Activated CD4-positive, alpha-beta T cell treated with anti-CD3 and anti-CD28 coated beads, Interleukin-2, amount 50 U/mL, for 24 hours (primary cell): ENCODE measurements at places on chromosomes 2 and 18.

GRCh38 chr2:3641181-3641580 lies 16.8 kb upstream of the ALLC start:
- DNase-seq = no peak

GRCh38 chr2:164069540-164069939 lies 333.7 kb upstream of the FIGN start:
- no peak for DNase-seq

- DNase-seq = no peak
Measured at GRCh38 chr2:214960677-214961076, 151.2 kb upstream of the BARD1 start.

- no peak for DNase-seq
Measured at GRCh38 chr18:59681521-59682004, 15.7 kb downstream of the CCBE1 start.

- DNase-seq = no peak
Measured at GRCh38 chr2:239960929-239961661, 64.0 kb downstream of the NDUFA10 start.

DNA sequence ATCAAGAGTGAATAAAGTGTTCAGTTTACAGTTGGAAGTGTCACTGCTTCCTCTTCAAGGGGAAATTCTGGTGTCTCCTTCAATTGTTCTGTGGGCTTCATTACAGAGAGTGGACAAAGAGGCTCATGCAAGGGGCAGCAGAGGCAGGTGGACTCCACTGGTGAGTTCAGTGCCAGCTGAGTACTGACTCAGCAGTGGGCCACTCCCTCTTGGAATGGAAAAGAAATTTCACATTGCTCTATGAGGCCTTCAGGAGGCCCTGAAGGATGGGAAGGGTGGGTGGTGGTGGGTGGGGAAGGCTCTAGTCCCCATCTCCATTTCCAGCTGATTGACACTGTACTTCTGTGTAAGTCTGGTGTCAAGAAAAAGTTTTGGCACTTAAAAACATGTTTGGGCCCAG lies 66.4 kb downstream of the PRELID3A start:
- DNase-seq = no peak

- no peak for DNase-seq
Measured at GRCh38 chr2:10536569-10537133, 88.5 kb upstream of the ODC1 start.

DNA sequence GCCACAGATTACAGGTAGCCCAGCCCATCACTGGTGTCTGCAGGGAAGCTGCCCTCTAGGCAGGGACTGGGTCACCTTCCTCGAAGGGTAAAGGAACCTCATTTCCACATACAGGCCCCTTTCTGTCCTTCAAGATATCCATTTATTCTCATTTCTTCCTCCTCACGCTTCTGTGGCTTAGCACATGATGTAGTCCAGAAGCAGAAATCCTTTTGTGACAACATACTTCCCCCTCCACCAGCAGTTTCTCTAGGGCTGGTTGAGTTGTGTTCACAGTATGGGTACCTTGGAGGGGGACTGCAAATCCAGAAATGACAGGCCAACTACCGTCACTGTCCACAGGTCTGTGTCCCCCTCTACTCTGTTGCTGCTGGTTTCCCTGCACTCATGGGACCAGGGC lies 364.9 kb downstream of the ANAPC1 start:
- DNase-seq = no peak

- no peak for DNase-seq
Measured at GRCh38 chr2:105307550-105307949, 22.0 kb downstream of the TGFBRAP1 start.

GRCh38 chr2:191452065-191452464 lies 206.9 kb downstream of the MYO1B start:
- DNase-seq = no peak

DNA sequence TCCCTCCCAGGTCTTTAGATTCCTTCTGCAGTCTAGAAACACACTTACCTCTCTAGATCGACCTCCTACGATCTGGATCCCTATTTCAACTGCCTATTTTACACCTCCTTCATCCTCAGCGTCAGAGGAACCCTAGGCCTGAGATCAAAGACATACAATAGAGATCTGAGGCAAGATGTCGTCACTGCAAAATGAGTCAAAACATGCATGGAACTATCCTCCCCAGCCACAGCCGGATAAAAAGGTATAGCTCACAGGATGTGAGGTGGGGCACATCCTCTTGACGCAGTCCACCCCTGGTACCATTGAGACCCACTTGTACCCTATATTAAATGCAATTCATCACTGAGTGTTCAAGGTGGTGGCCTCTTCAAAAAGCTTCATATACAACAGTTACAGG lies 63.7 kb upstream of the DNAJC10 start:
- DNase-seq = no peak

DNA sequence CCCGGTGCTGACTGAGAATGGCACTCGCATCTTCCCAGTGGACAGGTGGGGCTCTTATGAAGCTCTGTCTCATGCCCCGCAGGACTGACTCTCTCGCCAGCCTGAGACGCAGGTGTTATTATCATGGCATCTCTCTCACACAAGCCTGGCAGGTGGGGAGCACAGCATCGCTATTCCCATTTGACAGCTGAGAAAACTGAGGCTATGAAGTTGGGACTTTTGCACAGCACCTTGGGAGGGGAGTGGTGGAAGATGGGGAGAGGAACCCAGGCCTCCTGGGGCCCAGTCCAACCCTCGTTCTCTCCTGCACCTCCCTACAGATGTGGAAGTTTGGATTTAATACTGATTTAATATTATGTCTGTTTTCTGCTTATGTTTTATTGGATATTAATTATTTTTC lies 9.0 kb upstream of the NTSR2 start:
- no peak for DNase-seq

DNA sequence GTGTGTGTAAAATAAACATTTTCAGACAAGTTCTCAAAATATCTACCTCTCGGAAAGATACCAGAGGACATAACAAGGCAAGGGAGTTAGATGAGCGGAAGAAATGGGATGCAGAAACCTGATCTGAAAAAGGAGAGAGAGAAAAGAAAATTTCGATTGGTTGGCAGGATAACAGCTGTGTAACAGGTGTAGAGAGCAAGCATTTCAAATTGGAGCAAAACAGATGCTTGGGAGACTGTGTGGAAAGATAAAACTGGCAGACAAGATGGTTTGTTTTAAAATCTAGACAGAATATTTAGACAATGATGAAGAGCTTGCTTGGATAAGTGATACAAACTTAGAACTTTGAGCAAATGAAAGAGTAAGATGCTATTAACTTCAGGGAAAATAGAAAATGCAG lies 20.2 kb downstream of the CHST9 start:
- DNase-seq = no peak

DNA sequence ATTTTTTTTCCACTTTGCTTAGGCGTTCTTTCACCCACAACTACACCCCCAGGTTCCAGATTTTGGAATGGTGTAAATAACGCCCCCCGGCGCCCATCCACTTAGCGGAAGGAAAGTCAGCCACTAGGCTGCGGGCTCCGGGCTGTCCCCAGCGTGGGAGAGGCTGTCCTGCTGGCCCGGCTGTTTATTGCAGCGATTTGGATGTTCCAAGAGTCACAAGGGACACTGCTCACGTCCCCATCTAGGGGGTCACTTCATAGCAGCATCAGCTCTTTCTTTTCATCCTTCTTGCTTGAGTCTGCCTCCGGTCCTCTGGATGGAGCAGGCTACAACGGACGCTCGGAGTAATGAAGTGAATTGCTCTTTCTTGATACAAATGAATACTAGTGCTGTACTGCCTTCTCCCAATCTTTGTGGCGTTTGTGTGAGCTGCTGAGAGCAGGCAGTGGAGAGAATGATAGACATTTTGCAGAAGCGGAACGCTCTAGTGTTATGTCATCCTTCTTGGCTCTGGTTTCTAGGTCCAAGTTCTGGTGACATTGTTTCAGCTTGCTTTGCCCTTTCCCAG lies 50.7 kb upstream of the PAIP2B start:
- DNase-seq = no peak

GRCh38 chr2:195898505-195899191 lies 170.0 kb downstream of the DNAH7 start:
- DNase-seq = no peak

DNA sequence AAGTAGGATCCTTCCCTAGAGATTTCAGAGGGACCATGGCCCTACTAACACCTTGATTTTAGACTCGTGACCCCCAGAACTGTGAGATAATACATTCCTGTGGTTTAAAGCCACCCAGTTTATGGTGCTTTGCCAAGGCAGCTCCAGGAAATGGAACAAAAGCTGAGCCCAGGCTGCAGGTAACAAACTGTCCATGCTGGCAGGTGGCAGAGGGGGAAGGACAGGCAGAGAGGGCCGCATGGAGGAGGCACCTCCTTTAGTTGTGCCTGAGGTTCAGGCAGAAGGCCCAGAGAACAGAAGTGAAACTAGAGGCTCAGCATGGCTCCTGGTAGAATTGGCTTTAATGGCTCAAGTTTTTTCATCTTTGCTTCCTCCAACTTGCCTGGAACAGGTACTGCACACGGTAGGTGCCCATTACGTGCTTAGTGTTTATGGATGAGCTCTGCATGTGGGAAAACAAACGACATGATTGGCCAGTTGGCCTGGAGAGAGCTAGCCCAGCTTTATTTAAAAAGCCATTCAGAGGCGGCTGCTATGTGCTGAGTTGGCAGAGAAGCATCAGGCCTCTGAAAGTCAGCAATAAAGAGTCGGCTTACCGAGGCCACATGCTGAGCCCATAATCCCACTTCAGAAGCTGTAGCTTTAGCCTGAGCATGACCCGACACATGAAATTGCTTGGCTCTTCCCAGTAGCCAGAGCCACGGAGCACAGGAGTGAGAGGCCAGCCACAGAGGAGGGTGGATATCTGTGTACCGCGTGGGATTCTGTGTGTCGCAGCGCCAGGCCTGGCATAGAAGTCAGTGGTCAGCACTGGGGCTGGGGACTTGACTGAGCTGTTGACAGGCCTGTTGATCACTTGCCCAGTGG lies 36.5 kb downstream of the HS1BP3 start:
- DNase-seq = no peak

DNA sequence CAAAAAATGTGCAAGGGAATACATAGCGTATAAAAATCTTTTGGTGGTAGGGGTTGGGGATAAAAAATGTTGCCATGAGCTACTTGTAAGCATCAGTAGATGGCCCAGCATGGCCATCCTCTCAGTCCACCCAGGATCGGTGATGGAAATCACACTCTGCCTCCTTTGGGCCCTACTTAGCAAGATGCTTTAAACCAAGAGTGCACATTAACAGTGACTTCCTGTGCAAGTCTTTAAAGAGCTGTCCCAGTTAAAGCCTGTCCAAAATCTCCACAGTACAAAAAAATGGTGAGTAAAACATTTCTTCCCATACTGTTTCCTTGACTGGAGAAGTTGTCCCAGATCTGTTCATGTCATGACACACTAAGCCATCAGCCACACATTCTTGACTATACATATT lies 18.0 kb downstream of the ANKRD44 start:
- no peak for DNase-seq

DNA sequence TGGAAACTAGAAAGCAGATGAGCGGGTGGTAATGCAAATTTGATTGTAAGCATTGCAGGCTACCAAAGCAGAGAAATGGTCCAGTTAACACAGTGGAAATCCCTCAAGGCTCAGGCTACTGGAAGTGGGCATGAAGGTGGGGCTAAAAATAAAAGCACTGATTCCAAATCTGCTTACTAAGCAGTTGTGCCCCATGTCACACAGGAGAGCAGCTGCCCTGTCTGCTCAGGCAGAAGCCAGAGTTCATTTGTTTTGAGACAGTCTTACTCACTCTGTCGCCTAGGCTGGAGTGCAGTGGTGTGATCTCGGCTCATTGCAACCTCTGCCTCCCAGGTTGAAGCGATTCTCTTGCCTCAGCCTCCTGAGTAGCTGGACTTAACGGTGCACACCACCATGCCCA lies 42.5 kb upstream of the TSPYL6 start:
- DNase-seq = no peak

DNA sequence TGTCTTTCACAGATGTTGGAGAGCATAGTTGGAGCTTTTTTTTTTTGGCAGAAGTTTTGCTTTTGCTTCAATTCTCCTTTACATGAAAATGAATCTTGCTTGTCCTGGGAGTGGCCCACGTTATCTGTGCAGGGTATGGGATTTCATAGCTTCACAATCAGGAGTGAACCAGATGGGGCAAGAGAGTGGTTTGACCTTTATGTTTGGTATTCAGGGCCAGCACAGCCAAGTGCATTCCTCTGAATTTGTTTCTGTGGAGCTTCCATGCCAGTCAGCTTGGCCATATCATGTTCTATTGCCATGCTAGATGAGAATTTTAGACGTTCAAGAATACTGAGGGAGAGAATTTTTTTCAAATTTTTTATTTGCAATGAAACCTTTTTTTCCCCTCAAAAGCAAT lies 116.6 kb downstream of the PRPF40A start:
- no peak for DNase-seq

DNA sequence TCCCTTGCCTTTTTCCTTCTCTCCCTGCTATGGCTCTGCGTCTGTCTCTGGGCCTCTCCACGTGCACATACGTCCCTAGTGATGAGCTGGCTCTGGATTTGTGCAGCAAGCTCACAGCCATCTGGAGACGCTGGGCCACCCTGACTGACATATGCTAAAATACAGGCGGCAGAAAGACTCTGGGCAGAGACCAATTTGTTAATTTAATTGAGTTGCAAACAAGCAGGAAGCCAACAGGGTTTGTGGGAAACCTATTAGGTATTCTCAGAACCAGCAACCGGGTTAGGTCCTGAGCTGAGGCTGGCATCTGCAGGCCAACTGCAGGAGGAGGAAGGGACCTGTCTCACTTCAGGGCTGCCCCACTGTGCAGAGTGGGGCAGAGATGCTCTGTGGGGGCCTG lies 53.5 kb upstream of the SMAD2 start:
- DNase-seq = no peak

GRCh38 chr18:40031435-40031834 lies 1923.6 kb upstream of the PIK3C3 start:
- DNase-seq = no peak

- no peak for DNase-seq
Measured at GRCh38 chr2:31666878-31667277, 86.1 kb upstream of the SRD5A2 start.

DNA sequence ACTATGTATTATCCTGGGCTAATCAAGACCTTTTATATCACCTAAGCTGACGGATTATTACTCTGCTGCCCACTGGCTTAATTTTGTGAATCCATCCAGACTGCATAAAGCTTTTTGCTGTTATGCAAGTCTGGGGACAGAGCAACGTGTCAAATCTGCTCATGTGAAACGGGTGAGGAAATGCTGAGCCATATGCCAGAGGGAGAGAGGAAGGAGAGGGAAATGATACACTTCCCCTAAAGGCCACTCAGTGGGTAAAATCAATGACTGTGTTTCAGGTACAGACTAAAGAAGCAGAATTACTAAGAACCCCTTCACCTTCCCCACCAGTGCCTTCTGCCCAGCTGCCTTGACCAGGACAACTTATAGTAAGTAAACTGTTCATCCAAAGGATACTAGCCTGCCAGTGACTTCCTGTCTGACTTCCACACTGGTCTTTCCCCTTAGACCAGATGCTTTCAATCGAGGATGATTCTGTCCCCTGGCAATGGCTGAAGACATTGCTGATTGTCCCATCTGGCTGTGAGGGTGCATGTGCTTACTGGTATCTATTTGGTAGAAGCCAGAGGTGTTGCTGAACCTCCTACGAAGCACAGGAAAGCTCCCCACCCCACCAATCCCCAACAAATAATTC lies 43.0 kb downstream of the STAT1 start:
- no peak for DNase-seq
